ENCODE measurements at places on chromosomes 7 and 10.

GRCh38 chr10:91347529-91347928 lies 62.6 kb upstream of the HECTD2 start:
- no peak for DNase-seq

DNA sequence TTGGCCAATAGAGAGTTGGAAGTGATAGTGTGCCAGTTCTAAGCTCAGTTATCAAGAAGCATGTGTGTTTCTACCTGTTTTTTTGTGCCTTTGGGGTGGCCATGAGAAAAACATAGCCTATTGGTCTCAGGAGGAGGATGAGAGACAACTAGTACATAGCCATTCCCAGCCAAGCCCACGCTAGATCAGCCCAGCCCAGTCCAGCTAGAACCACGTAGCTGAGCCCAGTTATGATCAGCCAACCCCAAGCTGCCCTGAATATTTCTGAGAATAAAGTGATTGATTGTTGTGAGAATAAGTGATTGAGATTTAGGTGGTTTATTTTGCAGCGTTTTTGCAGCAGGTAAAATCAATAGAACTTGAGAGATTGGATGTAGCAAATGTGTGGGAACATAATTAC lies 15.9 kb downstream of the SORCS3 start:
- no peak for DNase-seq

DNA sequence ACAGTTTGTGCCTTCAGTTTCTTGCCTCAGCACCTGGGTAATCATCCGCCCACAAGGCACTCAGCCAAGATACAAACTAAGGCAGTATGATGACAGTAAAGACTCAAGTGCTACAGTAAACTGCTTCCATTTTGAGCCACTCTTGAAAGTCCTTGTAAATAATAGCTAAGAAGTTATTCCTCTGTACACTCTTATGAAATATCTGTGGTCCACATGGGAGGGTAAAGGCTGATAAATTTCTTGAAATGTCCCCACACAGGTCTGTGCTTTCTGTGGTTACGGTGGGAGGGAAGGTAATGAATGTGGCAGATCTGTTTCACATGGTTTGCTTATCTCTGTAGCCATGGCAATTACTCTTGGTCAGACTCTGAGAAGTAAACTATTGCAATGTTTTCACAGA lies 551.0 kb upstream of the ZWINT start:
- DNase-seq, result no peak

- no peak for DNase-seq
Measured at GRCh38 chr7:91127325-91127724, 136.9 kb upstream of the FZD1 start.

DNA sequence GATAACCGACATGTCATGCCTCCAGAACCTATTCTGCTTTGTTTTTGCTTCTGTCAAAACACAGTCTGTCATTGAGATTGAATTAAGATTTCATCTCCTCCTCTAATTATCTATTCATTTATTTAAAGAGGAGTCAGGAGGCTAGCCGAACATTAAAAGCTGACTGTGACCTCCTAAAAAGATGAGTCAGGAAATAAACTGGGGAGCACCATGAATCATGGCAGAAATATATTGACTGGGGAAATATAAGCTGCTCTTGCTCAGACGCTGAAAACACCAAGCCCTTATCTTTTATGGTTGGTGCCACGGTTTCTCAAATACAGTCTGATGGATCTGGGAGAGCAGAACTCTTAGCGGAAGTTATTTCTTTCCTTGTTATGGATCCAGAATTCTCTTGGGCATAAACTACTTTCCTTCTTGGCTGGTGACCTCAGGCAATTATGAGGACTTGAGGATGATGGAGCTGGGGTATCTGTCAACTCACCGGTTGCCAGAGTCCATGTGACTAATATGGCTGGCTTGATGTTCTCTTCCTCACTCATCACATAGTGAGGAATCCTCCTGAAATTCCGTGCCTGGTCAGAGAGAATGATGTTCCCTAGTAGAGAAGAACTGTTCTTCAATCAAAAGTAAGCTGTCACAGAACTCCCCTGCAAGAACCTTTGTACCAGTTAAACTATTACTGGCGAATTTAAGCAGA lies 307.6 kb upstream of the PHYHIPL start:
- no peak for DNase-seq

DNA sequence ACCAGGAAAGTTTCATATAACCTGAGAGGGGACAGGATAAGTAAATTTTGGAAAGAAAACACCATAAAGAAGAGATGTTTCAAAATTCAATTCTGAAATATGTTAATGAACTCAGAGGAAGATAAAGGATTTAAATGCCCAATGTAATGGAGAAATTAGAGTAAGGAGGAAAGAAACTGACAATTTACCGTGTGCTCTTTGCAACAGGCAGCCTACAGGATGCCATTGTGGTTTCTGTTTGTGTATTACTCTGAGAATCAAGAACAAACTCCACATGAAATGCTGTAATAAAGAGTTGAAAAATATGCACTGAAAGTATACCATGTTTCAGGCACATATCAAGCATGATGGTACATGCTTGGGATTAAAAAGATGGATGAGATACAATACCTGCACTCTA lies 44.8 kb upstream of the GLCCI1 start:
- DNase-seq, result no peak

DNA sequence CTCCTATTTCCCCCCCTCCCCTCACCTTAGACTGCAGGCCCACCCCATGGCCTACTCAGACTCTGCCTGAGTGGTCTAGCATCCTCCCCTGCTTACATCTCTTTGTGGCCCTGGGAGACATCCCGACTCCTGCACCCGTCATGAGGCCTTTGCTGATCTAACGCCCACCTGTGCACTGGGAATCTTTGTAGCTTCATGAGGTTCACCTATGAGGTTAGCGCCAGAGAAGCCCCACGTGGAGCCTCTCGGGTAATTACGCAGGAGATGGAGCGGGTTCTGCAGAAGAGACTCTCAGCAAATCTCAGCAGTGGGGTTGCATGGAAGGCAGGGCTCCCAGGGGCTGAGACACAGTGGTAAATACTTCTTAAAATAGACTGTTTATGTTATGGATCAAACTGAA lies 43.5 kb upstream of the HSPA12A start:
- DNase-seq, result no peak

GRCh38 chr10:69445041-69445440 lies 6.2 kb upstream of the TSPAN15 start:
- DNase-seq, result no peak

DNA sequence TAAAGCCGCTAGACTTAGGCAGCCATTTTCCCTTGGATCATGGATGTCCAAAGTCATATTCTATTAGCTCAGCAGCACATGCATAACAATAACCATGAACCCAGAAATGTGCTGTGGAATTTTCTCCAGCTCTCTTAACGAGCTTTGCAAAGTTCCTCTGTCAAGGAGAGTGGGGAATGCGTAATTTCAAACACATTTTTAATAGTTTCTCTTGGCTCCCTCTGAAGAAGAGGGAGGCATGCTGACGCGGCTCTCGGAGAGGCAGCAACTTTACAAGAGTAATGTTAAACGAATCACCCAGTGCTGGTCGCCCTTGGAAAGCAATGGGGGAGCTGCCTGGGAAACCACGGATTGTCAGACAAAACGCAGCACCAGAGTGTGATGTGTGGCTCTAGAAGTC lies 114.8 kb downstream of the RAB18 start:
- DNase-seq, result no peak

DNA sequence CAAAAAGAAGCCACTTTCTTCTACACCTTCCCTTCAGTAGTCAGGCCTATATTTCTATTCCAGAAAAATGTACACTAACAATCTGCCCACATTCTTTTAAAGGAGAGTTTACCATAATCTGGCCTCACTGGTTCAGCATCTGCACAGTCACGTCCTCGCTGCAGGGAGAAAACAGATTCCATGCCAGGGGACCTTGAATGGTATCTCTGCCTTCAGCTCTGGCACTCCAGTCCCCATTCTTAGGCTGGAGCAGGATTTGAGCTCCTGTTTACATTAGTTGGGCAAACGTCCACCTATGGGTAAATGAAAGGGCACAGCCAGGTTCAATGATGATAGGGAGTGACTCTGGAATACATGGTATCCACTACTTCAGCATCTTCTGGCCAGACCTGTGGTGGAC lies 371.0 kb upstream of the MTPN start:
- no peak for DNase-seq

GRCh38 chr7:96658022-96658412 lies 51.6 kb downstream of the SEM1 start:
- no peak for DNase-seq

DNA sequence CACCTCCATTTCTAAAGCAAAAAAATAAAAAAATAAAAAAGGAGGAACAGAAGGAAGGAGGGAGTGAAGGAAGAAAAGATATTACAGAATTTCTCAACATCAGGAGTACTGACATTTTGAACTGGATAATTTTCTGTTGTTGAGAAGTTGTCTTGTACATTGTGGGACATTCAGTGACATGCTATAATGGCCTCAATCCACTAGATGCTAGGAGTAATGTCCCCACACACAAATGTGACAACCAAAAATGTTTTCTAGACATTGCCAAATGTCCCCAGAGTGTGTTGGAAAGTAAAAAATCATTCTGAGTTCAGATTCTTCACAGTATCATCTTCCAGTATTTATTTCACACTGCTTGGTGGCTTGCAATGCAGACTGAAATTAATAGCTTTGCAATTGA lies 6.5 kb downstream of the ZNF438 start:
- DNase-seq, result no peak

DNA sequence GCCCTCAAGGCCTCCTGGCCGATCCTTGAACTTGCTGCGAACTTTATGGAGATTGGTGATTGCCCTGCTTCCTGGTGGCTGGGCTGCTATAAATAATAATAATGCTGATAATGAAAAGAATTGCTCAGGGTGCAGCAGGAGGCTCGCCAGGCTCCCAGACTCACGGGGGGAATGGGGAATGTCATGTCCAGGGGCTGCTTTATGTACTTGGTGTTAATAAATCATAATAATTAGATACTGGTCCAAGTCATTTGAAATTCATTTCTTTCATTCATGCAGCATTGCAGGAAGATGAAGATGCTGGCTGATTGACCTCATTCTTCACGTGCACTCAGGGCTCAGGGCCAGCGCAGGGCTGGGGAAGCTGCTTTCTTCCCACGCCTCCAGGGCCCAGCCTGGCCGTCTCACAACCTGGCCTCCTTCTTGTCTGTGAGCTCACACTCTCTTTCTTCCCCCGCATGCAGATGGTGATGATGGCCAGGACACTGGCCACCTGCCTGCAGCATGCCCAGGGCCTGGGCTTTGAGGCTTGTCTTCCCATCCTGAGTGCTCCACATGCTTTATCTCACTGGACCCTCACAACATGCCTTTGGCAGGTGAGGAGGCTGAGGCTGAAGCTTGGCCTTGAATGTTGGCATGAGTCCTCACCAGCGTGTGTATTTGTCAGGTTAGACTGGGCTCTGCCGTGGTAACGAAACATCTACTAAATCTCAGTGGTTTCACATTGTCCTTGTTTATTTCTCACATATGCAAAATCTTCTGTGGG lies 138.4 kb upstream of the TNS3 start:
- peak; percentile 81 for DNase-seq

DNA sequence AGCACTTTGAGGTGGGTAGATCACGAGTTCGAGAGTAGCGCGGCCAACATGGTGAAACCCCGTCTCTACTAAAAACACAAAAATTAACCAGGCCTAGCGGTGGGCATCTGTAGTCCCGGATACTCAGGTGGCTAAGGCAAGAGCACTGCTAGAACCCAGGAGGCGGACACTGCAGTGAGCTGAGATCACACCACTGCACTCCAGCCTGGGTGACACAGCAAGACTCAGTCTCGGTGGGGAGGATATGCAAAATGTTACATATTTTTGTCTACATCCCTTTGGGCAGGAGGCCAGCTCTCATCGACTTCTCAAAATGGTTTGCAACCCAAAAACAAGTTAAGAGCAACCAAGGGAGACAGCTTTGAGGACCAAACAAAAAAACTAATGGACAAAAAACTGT lies 8.2 kb downstream of the ATE1 start:
- no peak for DNase-seq

GRCh38 chr7:116511552-116512519 lies 12.3 kb downstream of the CAV2 start:
- DNase-seq, result no peak

DNA sequence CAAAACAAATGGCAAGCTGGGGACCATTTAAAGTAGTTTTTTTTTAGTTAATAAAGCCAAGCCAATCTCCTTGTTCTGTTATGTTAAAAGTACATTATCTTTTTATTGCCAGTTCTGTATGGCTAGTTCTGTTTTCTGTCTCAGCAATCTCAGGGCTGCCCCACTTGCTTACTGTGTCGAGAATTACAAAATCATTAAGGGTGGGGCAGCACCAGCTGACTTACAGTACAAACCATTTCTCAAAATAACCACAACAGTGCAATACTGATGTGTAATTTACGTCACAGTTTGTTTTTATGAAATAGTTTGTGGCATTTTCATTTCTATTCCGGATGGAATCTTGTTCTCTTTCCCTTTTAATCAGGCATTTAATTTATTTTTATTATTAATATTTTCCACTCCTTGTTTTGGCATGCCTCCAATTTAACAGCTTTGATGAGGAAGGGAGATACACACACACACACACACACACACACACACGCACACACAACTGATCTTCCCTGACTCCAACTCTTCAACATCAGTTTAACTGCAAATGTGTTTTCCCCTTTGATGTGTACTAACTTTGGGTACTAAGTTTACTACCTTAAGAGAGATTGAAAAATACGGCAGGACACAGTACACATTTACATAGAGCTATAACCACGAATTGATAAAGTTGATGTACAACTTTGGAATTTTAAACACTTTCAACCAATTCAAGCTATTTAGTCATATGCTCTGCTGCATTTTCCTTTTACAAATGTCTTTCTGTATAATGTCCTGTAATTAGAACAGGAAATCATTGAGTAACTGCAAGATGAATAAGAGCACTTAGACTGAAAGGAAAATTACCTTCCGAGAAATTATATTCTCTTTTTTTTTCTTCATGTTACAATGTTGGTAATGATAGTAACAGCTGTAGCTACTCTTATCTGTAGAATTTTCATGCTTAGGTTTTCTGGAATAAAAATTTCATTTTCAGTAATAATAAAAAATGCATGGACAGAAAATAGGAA lies 91.5 kb downstream of the ARID5B start:
- peak; percentile 63 for DNase-seq

- no peak for DNase-seq
Measured at GRCh38 chr7:135924302-135924701, 52.9 kb downstream of the MTPN start.
